ENCODE measurements at places on chromosomes 2 and 18. TPM values are rescaled to one million over a fixed set of nuclear protein-coding genes. Genes with fewer than 3 reads are reported as not detected.

PSMA8 gene
- not detected for total RNA-seq

LRRC30 gene
- total RNA-seq = not detected

GRP gene
- total RNA-seq = not detected

LDAH gene
- 20.4 TPM for total RNA-seq

NRP2 gene
- 37.7 TPM for total RNA-seq

SNTG2 gene
- 2.2 TPM for total RNA-seq

LOXHD1 gene
- 0.25 TPM for total RNA-seq

ALPG gene
- total RNA-seq = not detected

DSC3 gene
- not detected for total RNA-seq

EMX1 gene
- 19.6 TPM for total RNA-seq

SPATA3 gene
- not detected for total RNA-seq

ABCG5 gene
- not detected for total RNA-seq

SERPINB3 gene
- not detected for total RNA-seq

CRACDL gene
- total RNA-seq = 14.8 TPM

CRYBA2 gene
- not detected for total RNA-seq

LCT gene
- total RNA-seq = not detected

FOXD4L1 gene
- 0.19 TPM for total RNA-seq

ALLC gene
- total RNA-seq = not detected

TYMS gene
- 6.0 TPM for total RNA-seq

CTAGE1 gene
- total RNA-seq = not detected

GALR1 gene
- total RNA-seq = 0.06 TPM

PROKR1 gene
- total RNA-seq = not detected

SOX11 gene
- total RNA-seq = 0.22 TPM

TRIB2 gene
- 69.2 TPM for total RNA-seq

TTN gene
- total RNA-seq = 3.6 TPM

ACTR2 gene
- total RNA-seq = 230 TPM

All from kidney (tissue), 22 donors.